ENCODE measurements at places on chromosomes 4 and X.

GRCh38 chr4:71549516-71550160 is 210.8 kb downstream of the SLC4A4 start:
- DNase-seq, result no peak

GRCh38 chrX:136961594-136962135 is 72.1 kb downstream of the GPR101 start:
- no peak for DNase-seq

DNA sequence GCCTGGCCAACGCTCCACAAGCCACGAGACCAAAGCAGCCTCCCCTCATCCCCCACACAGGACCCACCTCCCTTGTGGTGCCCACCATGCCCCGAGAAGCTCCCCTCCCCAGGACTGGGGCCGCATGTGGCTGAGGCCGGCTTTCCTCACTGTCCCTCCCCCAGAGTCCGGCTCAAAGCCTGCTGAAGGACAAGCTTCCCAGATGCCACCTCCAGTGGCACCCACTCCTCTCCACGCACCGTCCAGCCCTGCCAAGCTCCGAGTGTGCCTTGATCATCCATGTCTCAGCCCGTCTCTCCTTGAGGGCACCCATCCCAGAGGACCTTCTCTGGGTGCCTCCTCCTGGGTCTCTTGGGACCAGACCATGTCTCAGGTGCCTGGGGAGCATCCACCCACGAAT is 58.8 kb upstream of the MXD4 start:
- DNase-seq, result no peak

DNA sequence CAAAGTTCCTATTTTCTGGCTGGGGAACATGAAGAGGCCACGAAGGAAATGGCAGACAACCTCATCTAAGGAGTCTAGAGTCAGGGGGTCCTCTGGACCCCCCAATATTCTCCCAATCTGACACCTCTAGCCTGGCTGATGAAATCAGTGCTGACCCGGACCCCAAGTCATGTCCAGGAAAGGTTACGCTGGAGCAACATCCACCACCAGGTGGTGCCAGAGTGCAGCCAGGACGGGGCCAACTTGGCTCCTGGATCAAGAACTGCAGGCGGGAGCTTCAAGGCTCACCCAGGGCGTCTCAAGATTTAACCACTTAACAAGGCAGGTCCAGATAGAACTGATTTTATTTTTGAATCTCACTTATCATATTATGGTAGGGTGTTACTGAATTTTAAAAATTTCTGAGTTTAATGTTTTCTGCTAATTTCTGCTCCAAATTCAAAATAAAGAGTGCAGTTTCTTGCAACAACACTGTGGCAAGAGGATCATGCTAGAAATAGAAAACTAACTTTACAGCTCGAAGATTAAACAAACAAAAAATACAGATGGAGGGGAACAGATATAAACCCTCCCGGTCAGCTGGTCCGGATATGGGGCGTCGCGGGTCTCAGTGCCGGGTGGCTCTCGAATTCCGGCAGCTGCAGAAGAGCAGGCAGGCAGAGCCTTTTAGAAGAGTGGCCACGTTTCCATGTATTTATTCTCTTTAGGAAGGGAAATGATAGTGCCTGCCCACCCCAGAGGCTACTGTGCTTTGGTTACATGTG is 135.5 kb downstream of the AFAP1 start:
- DNase-seq, result peak; percentile 79

DNA sequence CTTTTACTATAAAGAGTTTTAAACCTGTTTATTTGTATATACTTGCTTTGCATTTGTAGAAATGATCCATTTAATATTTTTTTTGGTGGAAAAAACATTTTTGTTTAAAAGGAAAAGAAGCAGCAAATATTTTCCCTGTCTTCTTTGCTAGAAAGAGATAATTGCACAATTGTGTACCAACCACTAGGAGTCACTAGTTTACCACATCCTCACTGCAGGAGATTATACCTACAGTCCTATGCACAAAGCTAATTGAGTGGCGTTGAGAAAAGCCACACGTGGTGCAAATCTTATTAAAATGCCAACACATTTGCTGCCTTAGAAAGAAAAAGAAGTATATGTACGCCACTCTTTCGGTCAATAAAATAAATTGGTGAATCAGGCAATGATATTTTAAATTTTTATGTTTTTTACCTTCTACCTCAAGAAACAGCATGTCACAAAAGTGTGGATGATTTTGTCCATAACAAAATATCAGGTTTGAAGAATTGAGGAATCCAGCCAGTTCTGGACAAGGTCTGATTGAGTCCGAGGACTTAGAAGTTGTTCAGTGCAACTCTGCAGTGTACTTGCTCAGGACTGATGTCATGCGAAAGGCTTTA is 102.9 kb downstream of the GRXCR1 start:
- DNase-seq, result peak; percentile 23

DNA sequence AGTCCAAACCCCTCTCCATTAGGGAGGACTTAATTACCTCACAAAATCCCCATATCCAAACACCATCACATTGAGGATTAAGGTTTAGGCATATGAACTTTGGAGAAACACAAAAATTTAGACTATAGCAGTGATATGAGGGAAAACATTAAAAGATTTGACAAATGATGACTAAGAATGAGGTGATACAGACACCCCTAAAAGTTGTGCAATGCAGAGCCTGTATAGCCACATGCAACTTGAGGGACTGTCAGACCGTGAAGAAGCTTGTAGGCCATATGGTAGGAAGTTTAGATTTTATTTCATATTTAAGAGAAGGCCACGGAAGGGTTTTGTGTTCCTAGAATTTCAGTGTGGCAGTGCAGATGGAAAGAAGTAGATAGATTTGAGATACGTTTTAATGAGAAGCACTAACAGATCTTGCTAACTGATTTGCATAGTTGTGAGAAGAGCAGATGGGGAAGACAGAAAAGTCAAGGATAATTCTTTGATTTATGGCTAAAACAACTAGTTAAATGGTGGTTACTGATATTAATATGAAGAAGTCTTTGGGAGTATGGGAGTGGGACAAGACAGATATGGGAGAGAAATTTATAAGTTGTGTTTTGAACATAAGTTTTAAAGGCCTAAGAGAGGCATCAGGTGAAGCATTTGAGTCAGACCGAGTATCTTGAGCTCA is 5.5 kb upstream of the FIP1L1 start:
- no peak for DNase-seq

DNA sequence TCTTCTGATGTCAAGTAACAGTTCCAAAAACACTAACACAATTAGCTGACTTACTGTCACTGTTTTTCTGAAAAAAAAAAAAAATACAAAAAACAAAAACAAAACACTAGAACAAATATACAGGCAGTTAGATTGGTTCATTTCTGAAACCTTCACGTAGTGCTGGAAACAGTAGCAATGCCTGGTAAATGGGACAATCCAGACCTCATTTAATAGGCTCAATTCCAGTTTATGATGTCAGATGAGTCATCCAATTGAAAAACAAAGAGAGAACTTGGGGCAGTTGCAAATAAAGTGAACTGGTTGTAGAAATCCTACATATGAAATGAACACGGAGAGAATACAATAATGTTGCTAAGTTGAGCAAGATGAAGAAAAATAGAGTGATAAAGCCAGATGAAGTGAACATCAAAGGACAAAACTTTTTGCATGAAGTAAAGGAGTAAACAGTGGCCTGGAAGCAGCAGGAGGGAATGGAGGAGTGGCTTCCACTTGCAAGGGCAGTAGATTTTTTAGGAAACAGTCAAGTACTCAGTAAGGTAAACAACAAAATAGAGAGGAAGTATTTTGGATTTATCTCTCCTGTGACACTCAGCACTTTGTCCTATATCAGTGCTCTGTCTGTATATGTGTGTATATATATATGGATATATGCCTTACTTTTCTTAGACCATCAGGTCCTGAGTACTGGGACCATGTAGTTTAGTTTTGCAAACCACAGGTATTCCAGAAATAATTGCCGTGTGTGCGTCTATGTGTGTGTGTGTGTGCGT is 39.3 kb upstream of the MAGEA10 start:
- no peak for DNase-seq

DNA sequence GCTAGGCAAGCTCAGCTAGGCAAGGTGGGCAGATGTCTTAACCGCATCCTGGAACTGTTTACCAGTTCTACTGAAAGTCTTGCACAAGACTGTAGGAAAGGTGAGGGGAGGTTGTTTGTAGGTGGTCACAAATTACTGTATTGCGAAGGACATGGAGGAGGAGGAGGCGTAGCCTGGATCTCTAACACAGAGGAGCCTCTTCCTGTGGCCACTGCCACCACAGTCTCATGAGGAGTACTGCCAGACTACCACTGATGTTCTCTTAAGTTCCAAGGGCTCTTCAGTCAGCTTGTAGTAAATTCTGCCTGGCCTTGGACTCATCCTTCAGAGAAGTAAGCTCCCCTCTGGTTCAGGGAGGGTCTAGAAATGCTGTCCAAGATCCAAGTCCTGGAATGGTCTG is 258.6 kb downstream of the FAT4 start:
- DNase-seq, result no peak

- no peak for DNase-seq
Observed at GRCh38 chr4:8882239-8882638, 10.6 kb upstream of the HMX1 start.

DNA sequence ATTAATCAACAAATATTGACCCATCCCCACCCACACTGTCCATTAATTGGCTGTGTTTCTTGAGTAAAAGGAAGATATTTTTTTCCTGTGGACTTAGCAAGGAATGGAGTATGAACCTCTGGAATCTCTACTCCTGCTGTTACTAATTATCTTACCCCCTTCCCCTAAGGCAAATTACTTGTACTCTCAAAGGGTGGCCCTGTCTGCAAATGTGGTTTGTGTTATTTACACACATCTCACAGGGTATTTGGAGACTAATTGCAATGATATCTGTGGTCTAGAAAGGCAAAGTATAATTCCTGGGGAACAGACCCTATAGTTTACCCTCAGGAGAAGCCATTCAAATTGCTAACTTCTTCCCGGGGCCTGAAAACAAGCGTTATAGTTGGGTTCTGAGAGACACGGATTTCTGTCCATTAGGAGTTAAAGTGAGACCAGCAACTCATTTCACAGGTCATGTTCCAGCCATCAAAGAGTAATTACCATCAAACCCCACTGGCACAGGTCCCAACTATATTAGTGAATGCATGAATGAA is 133.0 kb upstream of the RASGEF1B start:
- DNase-seq, result no peak

GRCh38 chr4:166153548-166153947 is 280.5 kb downstream of the TLL1 start:
- no peak for DNase-seq

DNA sequence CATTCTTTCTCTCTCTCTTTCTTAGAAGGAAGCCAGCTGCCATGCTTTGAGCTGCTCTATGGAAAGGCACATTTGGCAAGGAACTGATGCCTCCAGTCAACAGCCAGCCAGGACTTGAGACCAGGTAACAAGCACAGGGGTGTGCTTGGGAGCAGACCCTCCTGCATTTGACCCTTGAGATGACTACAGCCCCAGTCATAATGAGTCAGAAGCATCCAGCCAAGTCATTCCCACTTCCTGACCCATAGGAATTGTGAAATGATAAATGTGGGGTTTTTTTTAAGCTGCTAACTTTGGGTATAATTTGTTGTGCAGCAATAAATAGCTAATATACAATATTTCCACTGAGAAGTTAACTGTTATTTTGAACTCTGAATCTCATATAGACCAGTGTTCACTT is 446.9 kb downstream of the GRXCR1 start:
- no peak for DNase-seq

DNA sequence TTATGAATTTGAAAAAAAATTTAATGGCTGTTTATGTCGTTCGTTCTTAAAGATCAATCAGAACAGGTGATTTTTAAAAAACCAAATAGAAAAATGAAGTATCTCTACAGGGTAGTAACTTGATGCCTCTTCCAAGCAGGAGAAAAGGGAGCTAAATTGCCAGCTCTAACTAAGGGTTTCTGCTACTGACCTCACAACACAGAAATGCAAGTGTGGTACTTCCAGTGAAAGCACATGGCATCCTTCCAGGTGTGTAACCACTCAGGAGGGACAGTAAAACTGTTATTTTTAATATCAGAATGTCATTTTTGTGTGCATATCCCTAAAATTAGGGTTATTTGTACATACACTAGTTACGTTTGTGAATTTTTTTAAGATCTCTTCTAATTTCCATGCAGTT is 116.8 kb upstream of the ZCCHC13 start:
- DNase-seq, result no peak

- no peak for DNase-seq
Observed at GRCh38 chrX:70168238-70169188, 8.8 kb upstream of the DGAT2L6 start.

DNA sequence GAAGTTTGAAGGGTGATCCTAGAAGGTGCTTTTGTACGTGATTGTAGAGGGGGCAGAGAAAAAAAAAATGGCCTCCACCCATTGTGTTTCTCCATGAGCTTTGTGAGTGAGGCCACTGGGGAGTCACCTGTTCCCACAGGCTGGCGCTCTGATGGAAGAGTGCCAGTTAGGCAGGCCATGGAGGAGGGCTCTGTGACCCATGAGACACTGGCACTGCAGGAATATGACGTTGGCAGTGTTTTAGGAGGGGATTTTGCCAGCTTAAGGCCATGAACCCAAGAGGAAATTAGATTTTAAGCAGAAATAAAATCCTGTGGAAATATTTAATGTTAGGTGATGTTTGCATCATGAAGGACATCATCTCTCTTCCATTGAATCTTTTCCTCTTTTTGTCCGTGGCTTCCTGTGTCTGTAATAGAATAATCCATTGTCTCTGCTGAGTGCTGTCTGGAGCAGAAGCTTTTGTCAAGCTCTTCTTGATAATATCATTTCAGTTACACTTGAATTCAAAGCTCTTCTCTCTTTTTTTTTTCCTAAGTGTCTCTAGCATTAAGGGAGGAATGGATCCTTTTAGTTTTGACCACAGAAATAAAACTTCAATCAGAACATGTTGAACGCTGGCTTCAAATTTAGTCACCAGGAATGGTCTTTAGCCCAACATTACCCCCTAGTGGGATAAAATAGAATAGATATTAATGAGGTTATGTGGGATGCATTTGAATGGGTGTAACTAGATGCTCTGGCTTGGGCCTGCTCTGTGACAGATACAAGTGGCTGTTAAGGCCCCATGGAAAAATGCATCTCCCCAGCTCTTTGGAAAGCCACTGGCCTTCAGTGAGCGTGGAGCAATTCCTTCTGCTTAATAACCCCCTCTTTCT is 41.0 kb upstream of the UCP1 start:
- peak; percentile 55 for DNase-seq

GRCh38 chrX:84729408-84729807 is 227.2 kb upstream of the HDX start:
- no peak for DNase-seq
